ENCODE measurements at places on chromosomes 12 and 14. TPM values are rescaled to one million over a fixed set of nuclear protein-coding genes. Genes with fewer than 3 reads are reported as not detected.

GRCh38 chr14:101719045-101719645 lies 42.4 kb upstream of the PPP2R5C start:
- no peak overlapping the region for H3K27ac ChIP-seq
- no peak overlapping the region for H3K4me3 ChIP-seq
- no peaks in the 10 kb centered on the region for H3K36me3 ChIP-seq
- H3K27me3 ChIP-seq = no peaks in the 10 kb centered on the region
- DNase-seq = no peak

GRCh38 chr14:35287431-35288013 lies 4.7 kb upstream of the PSMA6 start:
- H3K27ac ChIP-seq = no peak overlapping the region
- H3K4me3 ChIP-seq = no peak overlapping the region
- H3K27me3 ChIP-seq = no peaks in the 10 kb centered on the region
- no peaks in the 10 kb centered on the region for H3K4me1 ChIP-seq

The BCL2L14 gene
- not detected for total RNA-seq

The RND1 gene
- total RNA-seq = 2.0 TPM

GRCh38 chr12:44780221-44780790 lies 95.8 kb downstream of the NELL2 start:
- H3K4me3 ChIP-seq = peak overlapping the region; percentile 2
- peaks cover 52% of the 10 kb centered on the region for H3K36me3 ChIP-seq
- DNase-seq = peak; percentile 95
- peaks cover 58% of the 10 kb centered on the region for H3K4me1 ChIP-seq
- H3K27me3 ChIP-seq = no peaks in the 10 kb centered on the region
- peak overlapping the region; percentile 82 for H3K27ac ChIP-seq

DNA sequence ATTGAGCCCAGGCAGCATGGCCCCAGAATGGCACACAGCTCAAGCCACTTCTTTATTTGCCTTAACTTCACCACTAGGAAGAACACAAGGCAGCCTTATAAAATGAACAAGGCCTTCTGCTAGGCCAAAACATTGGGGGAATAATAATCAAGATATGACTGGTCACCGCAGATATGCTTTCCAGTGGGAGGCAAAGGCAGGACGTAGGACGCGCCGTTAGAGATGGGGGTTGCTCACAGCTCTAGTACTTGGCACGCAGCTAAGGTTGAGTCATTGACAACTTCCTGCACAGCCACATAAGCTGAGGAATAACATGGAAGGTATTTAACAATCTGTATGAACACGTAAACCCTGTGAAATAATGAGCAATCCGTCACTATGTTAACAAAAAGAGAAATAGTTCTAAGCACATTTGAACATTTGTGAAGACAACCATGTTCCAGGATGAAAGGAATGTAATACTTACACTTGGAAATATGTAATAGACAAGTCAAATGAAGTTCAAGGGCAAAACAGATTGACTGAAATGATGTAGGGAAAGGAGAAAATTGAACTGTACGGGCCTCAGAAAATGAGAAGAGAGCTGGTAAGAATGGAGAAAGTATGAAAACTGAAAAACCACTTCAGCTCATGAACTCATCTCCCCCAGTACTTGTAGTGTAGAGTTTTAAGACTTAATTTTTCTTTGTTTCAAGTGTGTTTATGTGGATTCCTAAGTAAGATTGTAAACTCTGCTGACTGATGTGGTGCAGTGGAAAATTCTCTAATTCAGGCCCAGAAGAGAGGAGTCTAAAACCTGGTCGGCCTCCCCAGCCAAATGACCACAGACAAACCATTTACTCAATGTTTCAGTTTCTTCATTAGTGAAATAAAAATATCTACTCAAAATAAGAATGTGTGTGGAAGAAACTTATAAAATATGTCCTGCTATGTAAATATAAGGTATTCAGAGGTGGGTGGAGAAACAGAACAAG lies 59.3 kb upstream of the CCDC91 start:
- H3K27me3 ChIP-seq = no peaks in the 10 kb centered on the region
- peak; percentile 84 for DNase-seq
- no peaks in the 10 kb centered on the region for H3K36me3 ChIP-seq
- H3K4me1 ChIP-seq = peaks cover 13% of the 10 kb centered on the region

DNA sequence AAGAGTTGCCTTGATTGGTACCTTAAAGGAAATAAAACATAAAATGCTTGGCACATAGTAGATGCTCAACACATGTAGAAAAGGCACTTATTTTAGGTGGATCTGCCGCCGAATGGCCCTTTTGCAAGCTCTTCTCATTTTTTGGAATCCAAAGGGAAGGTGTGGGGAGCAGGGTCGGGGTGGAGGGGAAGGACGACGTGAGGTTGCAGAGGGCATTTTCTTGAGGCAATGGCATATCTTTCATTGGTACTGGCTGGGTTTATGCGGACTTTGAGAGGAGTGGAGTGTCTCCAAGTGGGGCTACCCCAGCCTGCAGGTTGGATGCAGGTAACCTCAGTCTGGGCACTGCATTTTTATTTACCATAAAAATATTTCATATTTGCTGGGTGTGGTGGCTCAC lies 8.1 kb downstream of the RTL1 start:
- H3K4me3 ChIP-seq = no peak overlapping the region
- no peak overlapping the region for H3K27ac ChIP-seq
- H3K27me3 ChIP-seq = no peaks in the 10 kb centered on the region
- peaks cover 29% of the 10 kb centered on the region for H3K4me1 ChIP-seq

GRCh38 chr14:55477680-55478079 lies 37.3 kb upstream of the TBPL2 start:
- DNase-seq = no peak
- H3K4me3 ChIP-seq = no peak overlapping the region
- H3K36me3 ChIP-seq = no peaks in the 10 kb centered on the region
- H3K4me1 ChIP-seq = peaks cover 5% of the 10 kb centered on the region
- H3K27me3 ChIP-seq = no peaks in the 10 kb centered on the region
- no peak overlapping the region for H3K27ac ChIP-seq

The PTPRR gene
- total RNA-seq = 0.22 TPM

The CDKN3 gene
- 112 TPM for total RNA-seq
